ENCODE measurements at places on chromosomes 13 and 19.

DNA sequence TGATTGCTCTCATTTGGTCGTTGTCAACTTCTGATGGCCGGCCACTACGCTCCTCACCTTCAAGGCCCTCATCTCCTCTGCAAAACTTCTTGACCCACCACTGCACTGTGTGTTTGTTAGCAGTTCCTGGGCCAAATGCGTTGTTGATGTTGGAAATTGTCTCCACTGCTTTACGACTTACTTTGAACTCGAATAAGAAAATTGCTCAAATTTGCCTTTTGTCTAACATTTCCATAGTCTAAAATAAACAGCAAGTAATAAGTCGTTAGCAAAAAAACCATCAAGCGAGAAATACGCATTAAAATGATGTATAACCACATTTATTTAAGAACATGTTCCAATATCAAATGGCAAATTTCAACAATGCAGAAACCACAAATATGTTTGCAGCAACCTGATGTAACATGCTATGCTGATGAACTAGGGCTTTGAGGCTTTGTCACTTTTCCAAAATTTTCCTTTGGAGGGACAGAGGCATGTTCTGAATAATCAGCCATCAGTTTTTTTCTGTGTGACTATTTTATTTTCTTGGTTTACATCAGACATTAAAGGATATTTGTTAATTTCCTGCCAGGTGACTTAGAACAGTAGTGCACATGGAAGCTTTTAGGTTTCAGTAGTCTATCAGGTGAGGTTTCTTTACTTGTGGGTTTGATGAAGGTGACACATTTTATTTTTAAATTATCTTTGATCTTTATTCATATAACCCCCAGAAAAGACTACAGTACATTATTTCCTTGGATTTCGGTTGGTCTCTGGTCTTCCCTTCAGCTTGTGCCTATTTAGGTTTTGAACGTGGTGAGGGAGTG is 74.7 kb upstream of the TEX29 start:
- DNase-seq, result no peak

- DNase-seq, result no peak
Measured at GRCh38 chr19:50384685-50385535, 763 bp downstream of the POLD1 start.

DNA sequence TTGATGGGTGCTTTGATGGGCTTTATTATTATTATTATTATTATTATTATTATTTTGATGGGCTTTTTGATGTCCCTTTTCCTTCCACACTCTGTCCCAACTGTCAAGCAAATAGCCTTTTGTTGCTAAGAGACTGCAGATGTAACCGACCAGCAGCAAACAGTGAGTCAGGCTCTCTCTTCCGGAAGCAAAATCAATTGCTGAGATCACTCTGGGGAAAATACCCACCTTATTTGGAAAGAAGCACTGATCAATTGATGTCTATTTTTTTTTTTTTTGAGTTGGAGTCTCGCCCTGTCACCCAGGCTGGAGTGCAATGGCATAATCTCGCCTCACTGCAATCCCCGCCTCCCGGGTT is 2.9 kb downstream of the LDLR start:
- no peak for DNase-seq

- DNase-seq, result no peak
Measured at GRCh38 chr13:51714663-51715168, 89.2 kb downstream of the DHRS12 start.

GRCh38 chr13:112567161-112567862 is 20.6 kb downstream of the TUBGCP3 start:
- DNase-seq, result no peak

DNA sequence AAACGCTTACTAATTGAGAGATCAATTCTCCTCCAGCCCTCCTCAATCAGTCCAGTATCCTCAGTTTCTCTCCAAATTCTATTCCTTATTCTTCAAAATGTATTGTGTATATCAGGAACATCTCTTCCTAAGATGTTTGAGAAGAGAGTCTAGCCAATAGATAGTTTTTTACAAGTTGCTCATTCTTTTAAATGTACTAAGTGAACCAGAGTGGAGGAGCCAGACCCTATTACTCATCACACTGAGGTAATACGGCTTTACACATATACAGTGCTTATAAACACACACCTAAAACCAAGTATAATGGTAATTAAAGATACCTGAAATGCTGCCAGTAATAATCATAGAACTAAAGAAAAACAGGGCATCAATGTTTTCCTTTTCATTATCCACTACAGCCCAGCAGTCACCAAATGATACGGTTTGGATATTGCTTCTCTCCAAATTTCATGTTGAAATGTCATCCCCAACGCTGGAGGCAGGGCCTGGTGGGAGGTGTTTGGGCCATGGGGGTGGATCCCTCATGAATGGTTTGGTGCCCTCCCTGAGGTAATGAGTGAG is 45.2 kb upstream of the HMGB1 start:
- DNase-seq, result no peak

DNA sequence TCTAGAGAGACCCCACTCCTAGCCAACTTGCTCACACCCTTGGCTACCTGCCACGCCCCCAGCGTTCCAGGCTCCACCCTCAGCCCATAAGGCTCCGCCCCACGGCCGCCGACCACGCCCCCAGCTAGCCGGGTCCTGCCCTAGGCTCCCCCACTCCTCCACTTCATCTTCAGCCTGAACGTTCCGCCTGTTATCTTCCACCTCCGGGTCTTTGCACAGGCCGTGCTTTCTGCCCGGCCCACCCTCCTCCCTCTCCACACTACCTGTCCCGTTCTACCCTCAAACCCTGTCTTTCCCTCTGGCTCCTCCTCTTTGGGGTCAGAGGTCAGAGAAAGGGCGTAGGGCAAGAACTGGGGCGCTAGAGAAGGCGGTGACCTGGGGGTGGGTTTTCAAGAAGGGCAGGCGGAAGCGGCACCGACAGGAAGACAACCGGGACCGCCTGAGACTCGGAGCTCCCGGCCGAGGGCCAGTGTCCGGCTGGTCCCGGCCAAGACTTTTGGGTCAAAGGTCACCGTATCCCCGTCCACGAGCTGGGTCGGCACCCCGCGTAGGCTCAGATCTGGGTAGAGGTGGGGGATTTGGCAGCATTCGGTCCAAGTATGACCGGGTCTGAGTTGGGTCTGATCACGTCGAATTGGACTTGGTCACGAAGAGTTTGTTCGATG is 2.2 kb downstream of the PDE4C start:
- DNase-seq, result peak; percentile 84

DNA sequence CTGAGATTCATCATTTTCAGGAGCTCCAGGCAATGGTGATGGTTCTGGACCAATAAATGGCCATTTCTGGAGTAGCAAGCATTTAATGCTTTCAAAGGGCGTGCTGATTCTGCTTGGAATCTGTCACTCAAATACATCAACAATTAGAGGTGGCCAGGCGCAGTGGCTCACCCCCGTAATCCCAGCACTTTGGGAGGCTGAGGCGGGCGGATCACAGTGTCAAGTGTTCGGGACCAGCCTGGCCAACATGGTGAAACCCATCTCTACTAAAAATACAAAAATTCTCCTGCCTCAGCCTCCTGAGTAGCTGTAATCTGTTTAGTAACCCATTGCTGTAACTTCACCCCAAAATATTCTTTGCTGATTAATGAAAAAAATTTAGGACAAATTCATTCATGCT is 1574.2 kb downstream of the EFNB2 start:
- DNase-seq, result no peak

DNA sequence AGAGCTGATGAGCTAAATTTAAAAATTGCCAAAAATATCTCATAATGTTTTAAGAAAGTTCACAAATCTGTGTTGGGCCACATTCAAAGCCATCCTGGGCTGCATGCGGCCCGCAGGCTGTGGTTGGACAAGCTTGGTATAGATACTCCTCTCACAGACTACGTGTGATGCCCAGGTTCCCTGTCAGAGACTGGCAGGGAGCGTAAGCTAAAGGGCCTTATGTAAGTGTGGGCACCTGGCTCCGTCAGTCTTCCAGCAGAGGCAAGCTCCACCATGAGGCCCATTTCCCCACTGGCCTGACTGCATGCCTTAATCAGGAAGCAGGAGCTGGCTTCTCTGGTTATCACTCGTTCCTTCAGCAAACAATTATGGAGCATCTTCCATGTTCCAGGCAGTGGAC is 200.2 kb downstream of the FOXO1 start:
- no peak for DNase-seq
